ENCODE measurements at places on chromosomes 7 and 10. TPM values are rescaled to one million over a fixed set of nuclear protein-coding genes. Genes with fewer than 3 reads are reported as not detected.

Gene NODAL
- total RNA-seq: not detected

Gene PHKG1
- total RNA-seq: not detected

Gene OR2A42
- total RNA-seq: not detected

Gene PRRT4
- total RNA-seq: 1.3 TPM

Gene NUTM2E
- not detected for total RNA-seq

Gene CALHM2
- 40.9 TPM for total RNA-seq

Gene HKDC1
- not detected for total RNA-seq

Gene SRRM3
- total RNA-seq: 6.9 TPM

Gene ELN
- 37.4 TPM for total RNA-seq

DNA sequence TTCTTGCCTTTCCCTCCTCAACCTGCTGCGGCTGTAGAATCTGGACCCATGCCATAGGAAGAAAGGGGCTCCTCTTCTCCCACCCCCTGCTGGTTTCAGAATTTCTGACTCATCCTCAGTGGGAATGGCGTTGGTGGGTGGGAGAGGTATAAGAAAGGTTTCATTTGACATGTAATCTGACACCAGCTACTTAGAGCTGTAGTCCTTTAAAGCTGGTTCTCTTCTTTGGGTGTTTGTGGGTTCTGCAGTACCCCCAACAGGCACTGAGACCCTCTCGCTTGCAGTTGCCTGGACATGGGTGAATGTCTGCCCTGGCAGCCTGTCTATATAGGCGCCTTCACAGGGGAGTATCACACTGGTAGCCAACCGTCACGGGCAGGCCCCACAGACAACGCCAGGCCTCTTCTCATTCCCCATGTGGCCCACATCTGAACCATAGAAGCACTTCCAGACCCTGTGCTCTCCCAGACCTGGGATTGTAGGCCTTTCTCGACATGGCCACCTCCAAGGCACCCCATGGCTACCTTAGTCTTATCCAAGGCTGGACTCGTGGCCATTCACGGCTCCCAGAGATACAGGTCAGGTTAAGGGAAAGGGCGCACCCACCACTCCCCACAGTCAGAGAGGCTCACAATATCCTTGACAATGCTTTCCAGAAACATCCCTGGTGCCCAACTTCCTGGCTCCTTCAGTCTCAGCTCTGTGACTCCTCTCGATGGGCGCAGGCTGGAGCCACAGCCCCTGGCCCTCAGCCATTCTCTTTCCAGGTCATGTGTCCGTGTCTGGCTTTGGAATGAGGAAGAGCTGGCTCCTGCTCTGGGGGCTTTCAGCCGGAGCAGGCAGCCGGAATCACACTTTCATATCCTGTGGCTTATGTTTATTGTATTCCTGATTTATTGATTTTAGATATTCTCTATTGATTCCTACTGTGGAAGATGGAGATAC lies 17.5 kb downstream of the ZNF862 start:
- no peak overlapping the region for H3K4me3 ChIP-seq
- H3K36me3 ChIP-seq: no peaks in the 10 kb centered on the region
- H3K27ac ChIP-seq: no peak overlapping the region
- no peak for DNase-seq

DNA sequence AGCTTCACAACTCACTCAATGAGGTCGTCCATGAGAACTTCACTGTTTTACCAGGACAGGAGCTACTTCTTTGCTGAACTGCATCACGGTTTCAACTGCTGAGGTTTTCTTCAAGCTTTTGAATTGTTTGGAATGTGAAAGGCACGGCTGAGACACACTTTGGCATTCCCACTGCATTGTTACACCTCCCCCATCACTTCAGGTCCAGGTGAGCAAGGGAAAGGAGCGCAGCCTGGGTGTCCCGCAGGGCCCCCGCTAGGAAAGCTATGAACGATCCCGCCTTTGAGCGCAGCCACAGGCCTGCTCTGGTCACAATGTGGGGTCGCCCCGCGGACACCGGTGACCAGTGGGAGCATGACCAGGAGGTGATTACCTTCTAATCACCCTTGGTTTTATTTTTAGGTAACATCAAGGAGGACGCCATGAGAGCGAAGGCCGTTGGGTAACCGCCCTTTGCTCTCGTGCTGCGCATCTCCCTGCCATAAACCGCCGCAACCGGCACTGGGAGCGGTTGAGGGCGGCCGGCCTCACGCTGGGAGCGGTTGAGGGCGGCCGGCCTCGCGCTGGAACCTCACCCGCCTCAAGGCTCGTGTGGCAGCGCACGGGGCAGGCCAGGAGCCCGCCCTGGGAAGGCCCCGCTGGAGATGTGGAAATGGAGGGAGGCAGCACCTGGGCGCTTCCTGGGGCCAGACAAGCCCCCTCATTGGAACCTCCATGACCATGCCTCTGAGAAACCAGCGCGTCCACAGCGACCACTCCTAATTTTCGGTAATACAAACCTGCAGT lies 50.9 kb upstream of the SGMS1 start:
- no peaks in the 10 kb centered on the region for H3K36me3 ChIP-seq
- H3K4me1 ChIP-seq: no peaks in the 10 kb centered on the region
- no peak for DNase-seq
- no peak overlapping the region for H3K27ac ChIP-seq
- no peak overlapping the region for H3K4me3 ChIP-seq

DNA sequence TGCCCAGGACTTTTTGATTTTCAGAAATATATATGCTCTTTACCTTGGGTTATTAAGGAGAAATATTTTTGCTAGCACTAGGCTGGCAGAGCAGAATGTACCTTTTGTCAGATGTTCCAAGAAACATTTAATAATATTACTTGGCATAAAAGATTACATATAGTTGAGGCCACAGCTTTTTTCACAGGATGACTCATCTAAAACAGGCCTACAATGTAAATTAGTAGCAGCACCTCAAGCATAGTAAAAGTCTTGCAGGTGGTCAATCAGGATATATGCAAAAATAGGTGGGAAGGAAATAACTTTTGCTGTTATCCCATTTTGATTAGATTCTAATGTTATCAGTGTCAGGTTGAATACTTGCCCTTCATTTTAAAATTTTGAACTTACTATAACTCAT lies 14.9 kb upstream of the ITGB1 start:
- no peak overlapping the region for H3K27ac ChIP-seq
- H3K27me3 ChIP-seq: no peaks in the 10 kb centered on the region
- no peaks in the 10 kb centered on the region for H3K36me3 ChIP-seq
- no peak overlapping the region for H3K4me3 ChIP-seq
- no peaks in the 10 kb centered on the region for H3K4me1 ChIP-seq

- H3K36me3 ChIP-seq: no peaks in the 10 kb centered on the region
- H3K4me3 ChIP-seq: no peak overlapping the region
- H3K27me3 ChIP-seq: no peaks in the 10 kb centered on the region
- no peak for DNase-seq
Observed at GRCh38 chr10:83332690-83333089, 806.6 kb upstream of the GHITM start.

GRCh38 chr7:4765776-4766490 lies 9.5 kb upstream of the AP5Z1 start:
- H3K36me3 ChIP-seq: no peaks in the 10 kb centered on the region
- peaks cover 14% of the 10 kb centered on the region for H3K4me1 ChIP-seq
- no peak for DNase-seq
- H3K4me3 ChIP-seq: no peak overlapping the region
- no peaks in the 10 kb centered on the region for H3K27me3 ChIP-seq
- H3K27ac ChIP-seq: peak overlapping the region; percentile 95

- H3K27me3 ChIP-seq: no peaks in the 10 kb centered on the region
- no peak for DNase-seq
- no peak overlapping the region for H3K27ac ChIP-seq
Observed at GRCh38 chr7:44980393-44981034, 1.7 kb upstream of the MYO1G start.

- H3K27ac ChIP-seq: no peak overlapping the region
- no peaks in the 10 kb centered on the region for H3K36me3 ChIP-seq
- H3K27me3 ChIP-seq: no peaks in the 10 kb centered on the region
Observed at GRCh38 chr7:51301806-51302205, 14.8 kb downstream of the COBL start.

DNA sequence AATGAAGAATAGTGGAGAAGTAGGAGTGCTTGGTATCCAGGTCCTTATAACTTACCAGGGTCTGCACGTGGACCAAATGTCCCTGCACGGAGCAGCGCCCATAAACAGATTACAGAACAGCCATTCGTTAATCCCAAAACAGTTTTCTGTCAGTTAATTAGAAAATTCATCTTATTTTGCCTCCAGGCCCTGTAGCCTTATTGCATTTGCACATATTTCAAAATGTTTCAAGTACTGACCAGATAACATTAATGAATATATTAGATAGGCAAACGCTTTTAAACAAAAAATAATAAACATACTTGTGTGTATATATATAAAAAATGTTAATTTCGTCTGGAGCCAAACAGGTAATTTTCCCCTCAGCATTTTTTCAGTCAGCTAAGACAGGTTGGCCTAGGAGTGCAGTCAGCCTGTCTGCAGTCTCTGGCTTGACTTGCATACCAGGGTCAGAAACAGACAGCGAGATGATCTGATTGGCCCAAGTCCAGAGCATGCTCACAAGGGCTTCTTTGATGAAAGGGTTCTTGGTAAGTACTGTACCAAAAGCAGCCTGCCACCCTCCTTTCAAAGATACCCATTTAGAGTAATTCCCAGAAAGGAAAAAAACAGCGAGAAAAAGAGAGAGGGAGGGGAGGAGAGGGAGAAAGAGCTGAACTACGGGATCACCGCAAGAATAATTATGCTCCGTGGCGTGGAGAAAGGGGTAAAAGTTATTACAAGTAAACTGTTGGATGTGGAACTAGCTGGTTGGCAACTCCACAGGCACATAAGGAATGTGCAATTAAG lies 194.4 kb upstream of the TCF7L2 start:
- DNase-seq: no peak
- H3K4me1 ChIP-seq: no peaks in the 10 kb centered on the region
- no peak overlapping the region for H3K27ac ChIP-seq
- H3K4me3 ChIP-seq: no peak overlapping the region
- no peaks in the 10 kb centered on the region for H3K36me3 ChIP-seq

- no peaks in the 10 kb centered on the region for H3K36me3 ChIP-seq
- no peak for DNase-seq
- no peaks in the 10 kb centered on the region for H3K27me3 ChIP-seq
- H3K4me1 ChIP-seq: no peaks in the 10 kb centered on the region
- no peak overlapping the region for H3K27ac ChIP-seq
Observed at GRCh38 chr10:49508654-49509053, 30.3 kb downstream of the ERCC6 start.

- no peak within 1 kb of the TSS for H3K27ac ChIP-seq
- H3K4me1 ChIP-seq: no peaks in the 10 kb centered on the region
- no peak within 1 kb of the TSS for H3K4me3 ChIP-seq
Observed at GRCh38 chr10:84244651-84245270, at the start of gene RGR. TSS of gene RGR (plus strand) at chr10:84245053. CDS start at chr10:84245091, 38 bp downstream.

- H3K4me3 ChIP-seq: no peak overlapping the region
- no peak for DNase-seq
- no peaks in the 10 kb centered on the region for H3K27me3 ChIP-seq
Observed at GRCh38 chr7:157932498-157933218, 595.9 kb downstream of the DNAJB6 start.

GRCh38 chr7:30032310-30033125 lies 4.3 kb downstream of the PLEKHA8 start:
- H3K27me3 ChIP-seq: no peaks in the 10 kb centered on the region
- peak overlapping the region; percentile 26 for H3K27ac ChIP-seq
- H3K36me3 ChIP-seq: no peaks in the 10 kb centered on the region
- H3K4me1 ChIP-seq: no peaks in the 10 kb centered on the region
- no peak overlapping the region for H3K4me3 ChIP-seq

DNA sequence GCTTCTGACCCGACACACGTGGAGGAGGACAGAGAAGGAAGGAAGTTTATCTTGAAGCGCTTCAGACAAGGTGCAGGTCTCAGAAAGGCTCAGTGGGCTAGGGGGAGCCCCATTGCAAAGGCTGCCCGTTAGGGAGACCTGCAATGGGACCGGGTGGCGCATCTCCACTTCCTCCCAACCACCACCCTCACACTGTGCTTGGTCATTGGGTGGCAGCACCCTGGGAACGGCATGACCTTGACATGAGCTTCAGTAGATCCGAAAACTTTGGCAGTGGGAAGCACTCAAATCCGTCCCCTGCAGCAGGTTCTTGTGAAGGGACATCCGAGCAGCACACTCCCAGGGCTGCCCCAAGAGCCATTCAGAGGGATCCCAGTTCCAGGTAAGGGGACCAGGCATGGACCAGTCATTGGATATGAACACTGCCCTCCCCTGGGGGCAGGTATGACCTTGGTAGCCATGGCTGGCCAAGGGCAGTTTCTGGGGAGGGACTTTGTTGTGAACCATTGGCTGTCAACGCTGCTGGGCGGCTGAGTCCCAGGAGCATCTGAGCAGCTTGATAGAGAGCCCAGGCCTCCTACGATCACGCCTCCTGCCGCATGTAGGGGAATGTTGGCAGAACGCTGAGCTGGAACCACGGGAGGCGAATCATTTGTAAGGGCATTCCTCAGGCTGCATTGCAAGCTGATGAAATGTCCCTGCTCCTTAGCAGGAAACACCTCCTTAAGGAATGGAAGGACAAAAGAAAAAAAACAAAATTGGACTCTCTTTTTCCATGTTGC lies 31.7 kb downstream of the GALNTL5 start:
- H3K27ac ChIP-seq: no peak overlapping the region
- no peak for DNase-seq
- no peaks in the 10 kb centered on the region for H3K4me1 ChIP-seq

- H3K4me1 ChIP-seq: no peaks in the 10 kb centered on the region
- no peak overlapping the region for H3K4me3 ChIP-seq
- H3K27me3 ChIP-seq: no peaks in the 10 kb centered on the region
- DNase-seq: no peak
- H3K36me3 ChIP-seq: no peaks in the 10 kb centered on the region
- H3K27ac ChIP-seq: no peak overlapping the region
Observed at GRCh38 chr7:82235713-82236112, 207.9 kb downstream of the CACNA2D1 start.

GRCh38 chr7:76514926-76515771 lies 4.8 kb downstream of the UPK3B start:
- no peak for DNase-seq
- H3K27ac ChIP-seq: no peak overlapping the region
- H3K27me3 ChIP-seq: no peaks in the 10 kb centered on the region
- no peaks in the 10 kb centered on the region for H3K4me1 ChIP-seq

DNA sequence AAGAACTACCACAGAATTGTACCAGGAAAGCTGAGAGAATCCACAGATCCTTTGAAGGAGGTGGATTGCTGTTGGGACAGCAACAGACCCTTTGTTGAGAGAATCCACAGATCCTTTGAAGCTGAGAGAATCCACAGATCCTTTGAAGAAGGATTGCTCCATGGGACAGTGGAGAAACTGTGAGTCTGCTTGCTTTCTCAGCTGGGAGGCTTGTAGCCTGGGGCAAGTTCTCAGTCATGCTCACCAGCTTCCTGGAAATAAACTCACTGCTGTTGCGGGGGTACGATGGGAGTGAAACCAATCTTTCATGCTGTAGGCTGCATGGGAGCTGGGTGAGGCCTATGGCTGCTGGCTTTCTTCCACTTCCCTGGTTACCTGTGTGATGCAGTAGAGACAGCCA lies 106.3 kb downstream of the C7orf25 start:
- no peak for DNase-seq
- H3K27ac ChIP-seq: no peak overlapping the region
- H3K4me1 ChIP-seq: no peaks in the 10 kb centered on the region
- H3K27me3 ChIP-seq: no peaks in the 10 kb centered on the region
